Panc1 (cell line): ENCODE measurements at places on chromosomes 3 and 15. TPM values are rescaled to one million over a fixed set of nuclear protein-coding genes. Genes with fewer than 3 reads are reported as not detected.

DNA sequence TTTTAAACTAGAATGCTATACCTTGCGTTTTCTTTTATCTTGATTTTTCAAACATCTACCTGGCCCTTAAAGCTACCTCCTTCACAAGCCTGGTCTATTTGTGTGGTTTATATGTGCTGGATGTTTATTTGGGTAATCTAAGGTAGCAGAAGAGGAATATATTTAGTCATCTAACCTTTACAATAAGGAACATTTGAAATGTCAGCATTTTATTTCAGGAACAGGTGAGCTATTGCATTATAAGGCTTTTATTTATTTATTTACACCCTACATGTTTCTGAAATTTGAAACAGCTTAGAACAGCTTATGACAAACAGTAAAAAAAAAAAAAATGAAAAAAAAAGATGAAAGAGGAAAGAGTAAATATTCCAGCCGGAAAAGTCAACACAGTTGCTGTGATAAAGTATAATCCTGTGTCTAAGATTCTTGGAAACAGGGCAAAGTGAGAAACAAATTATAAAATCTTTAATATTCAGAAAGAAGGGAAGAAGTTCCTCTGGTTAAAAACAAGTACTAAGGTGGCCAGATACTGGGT, 19.5 kb downstream of the HHLA2 start:
- no peak for DNase-seq

GRCh38 chr15:38028869-38029268, 94.4 kb downstream of the TMCO5A start:
- no peak for DNase-seq

- no peak for DNase-seq
These were observed 48.5 kb downstream of the HACD2 start for GRCh38 chr3:123536153-123536895.

DNA sequence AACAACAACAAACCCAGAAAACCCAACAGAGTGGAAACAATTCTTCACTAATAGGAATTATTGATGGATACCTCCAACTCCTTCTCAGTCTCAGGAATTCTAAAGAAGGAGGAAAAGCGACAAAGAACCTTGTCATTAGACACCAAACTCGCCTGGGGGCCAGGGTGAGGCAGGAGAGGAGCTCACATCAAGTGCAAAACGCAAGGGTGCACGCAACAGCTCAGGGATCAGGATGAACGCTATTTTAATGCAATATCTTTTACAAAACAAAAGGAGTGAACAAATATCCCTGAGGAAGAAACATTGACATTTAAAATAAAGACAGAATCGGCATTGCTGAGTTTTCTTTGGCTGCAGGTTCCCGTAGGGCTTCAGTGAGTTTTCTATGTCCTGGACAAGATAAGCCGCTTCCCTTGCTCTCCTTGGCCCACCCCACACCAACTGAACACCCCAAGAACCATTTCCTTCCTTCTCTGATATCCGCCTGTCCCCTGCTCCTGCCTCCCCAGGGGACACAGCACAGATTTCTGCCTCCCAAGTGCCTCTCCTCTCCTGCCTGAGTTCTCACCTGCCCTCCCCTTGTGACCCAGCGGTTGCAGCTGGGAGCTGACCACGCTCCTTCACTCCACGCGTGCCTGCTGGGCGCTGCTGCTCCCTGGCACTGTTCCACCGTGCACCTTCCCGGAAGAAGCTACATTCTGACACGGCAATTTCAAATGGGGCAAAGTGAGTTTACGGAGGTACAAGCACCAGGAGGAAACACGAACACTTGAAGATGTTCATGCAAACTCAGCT, 63.0 kb downstream of the ATP10A start:
- DNase-seq, result no peak

DNA sequence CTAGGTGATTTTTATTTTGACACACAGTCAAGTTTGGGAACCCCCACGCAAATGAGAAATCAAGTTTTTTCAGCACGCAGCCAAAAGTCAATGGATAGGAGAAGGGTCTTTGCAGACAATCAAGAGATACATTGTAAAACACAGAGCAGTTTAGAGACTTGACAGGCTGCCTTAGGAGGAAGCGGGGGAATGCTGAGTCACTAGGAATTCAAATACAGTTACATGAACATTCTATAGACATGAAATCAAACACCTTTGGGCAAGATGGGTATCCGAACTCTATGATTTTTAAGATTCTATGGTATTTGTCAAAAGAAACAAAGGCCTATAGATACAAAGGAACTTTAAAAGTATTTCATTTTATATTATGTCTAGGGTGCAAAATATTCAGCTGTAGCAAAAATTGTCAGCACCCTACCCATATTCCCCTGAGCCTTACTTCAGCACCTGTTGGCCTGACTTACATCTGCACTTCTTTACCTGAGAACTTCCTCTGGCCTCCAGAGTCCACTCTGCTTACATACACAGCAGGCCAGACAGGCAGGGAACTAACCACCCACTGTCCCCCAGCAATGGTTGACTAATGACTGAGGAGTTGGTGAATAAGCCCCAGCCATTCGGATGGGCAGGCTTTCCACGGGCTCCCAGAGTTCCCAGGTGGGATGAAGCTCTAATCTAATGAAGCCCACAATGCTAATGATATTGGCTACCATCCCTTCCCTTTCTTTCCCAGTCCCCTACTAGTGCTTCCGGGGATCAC, 289.3 kb upstream of the RORA start:
- no peak for DNase-seq

DNA sequence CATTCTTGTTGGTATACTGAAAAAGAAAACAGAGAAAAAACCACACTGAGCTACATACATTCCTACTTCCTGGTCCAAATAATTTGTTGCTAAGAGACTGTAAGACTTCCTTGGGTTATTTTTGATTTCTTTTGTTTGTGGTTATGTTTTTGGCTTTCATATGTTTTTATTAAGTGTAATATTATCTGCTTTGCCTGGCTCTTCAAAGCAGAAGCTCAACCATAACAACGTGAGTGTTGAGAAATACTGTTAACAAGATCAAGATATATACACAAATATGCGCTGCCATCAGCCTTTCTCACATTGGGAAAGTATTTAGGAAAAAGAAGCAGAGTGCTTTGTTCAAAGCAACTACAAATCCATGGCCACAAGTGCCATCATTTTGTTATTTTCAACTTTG, 556.2 kb upstream of the CBLB start:
- DNase-seq, result no peak

GRCh38 chr15:76576523-76577279, 240.1 kb downstream of the ISL2 start:
- DNase-seq, result no peak

DNA sequence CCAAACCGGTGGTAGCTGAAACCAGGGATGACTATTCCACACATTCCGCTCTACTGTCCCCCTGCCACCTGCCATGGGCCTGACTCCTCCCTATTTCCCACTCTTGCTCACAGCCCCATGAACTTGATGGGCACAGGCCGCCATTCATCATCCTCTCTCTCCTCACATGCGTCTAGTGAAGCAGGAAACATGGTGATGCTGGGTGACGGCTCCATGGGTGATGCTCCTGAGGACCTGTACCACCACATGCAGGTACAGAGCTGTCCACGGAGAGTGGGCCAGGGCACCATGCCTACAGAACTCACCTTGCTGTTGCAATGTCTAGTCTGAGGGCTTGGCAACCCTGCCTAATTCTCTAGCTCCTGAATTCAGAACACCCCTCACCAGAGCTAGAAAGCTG, 23.3 kb upstream of the MANF start:
- no peak for DNase-seq

Gene SST
- total RNA-seq, result not detected

Gene ACP3
- not detected for total RNA-seq

Gene CGNL1
- total RNA-seq, result 3.5 TPM

Gene XCR1
- not detected for total RNA-seq

Gene USP4
- 39.9 TPM for total RNA-seq

Gene HIGD2B
- total RNA-seq, result 0.21 TPM

Gene IL5RA
- not detected for total RNA-seq
